ENCODE measurements at places on chromosomes 4 and X.

DNA sequence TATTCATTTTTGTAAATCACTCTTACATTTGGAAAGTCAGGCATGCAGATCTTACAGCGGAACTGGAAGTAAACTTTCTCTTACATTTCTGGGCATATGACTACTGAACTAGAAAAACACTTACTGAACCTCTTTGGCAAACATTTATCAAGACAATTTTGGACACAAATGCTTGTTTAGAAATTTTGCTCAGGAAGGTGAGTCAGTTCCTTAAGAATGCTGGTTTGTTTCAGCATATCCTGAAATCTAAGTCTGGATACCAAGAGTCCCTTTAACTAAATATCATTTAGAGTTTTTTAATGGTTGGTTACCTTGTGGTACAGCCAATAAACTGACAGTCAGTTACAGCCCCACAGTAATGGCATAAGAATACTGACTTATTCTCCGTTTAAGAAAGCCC is 15.0 kb downstream of the SHISA3 start:
- no peak for DNase-seq

DNA sequence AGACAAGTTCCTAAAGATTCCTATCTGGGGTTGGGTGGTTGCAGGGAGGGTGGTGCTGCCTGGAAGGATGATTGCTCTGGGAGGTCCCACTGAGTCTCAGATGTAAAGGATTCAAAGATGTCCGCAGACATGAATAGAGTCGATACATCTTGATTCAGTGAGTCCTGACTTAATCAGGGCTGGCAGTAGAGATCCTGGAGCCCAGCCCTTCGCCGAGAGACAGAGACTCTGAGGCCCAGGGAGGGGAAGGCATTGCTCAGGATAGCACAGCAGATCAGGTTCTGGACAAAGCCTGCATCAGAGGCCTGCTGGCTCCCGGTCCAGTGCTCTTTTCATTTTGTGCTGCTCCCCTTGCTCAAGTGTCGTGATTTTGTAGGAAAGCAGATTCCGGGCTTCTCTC is 21.7 kb downstream of the PJA1 start:
- DNase-seq: no peak

DNA sequence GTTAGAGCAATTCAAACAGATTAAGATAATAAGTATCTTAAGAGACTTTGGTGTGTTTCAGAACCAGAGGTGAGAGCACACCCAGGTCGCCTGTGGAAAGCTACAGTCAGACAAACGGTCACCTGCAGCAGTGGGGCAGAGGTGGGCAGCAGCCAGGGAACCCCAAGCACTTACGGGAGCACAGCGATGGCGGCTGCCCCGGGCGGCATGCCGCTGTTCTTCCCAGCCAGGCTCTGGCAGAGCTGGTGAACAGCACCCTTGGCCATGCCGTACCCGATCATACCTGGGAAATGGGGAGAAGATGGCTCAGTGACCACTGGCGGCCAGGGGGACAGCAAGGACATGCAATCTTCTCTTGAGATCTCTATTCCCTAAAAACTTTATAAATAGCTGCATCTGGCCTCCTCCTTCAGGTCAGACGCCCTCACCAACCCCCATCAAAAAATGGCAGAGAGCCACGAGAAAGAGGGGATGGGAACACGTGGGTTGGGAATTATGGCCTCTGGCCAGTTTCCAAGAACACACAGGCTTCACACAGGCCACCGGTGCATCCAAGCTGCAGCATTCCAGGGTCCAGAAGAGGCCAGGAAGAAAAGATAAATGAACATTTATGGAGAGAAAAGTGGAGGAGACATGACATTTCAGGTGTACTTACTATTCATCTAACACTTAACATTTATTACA is 19.7 kb downstream of the QDPR start:
- no peak for DNase-seq

GRCh38 chr4:15341733-15342300 is 86.0 kb upstream of the C1QTNF7 start:
- no peak for DNase-seq

- no peak for DNase-seq
These were observed 78.3 kb downstream of the SLC9A6 start for GRCh38 chrX:136063340-136064079.

Data from stimulated activated CD8-positive, alpha-beta memory T cell treated with anti-CD3 and anti-CD28 coated beads, Interleukin-15, amount 100 ng/mL, for 4 hours (primary cell).